ENCODE measurements at places on chromosomes 13 and 19.

DNA sequence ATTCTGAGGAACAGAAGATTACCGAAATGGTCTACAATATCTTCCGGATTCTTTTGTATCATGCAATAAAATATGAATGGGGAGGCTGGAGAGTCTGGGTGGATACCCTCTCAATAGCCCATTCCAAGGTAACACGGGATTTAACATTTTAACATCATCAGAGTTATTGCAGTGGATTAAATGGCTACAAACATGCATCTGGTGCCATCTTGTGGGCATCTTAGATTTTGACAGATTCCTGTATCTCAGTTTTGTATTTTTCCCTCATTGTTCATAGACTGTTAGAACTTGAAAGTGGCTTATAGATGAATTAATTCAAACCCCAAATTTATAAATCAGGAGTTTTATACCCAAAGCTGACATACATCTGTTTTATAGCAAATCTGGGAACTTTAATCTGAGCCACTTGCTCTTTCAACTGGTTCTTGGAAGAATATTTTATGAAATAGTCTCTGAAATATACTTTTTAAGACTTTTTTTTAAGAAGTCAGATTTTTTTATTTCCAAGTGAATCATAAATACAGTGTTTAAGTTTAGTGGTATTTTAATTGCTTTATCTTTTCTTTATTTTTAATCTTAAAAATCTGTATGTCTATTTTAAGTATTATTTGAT, 215.2 kb downstream of the NBEA start:
- peak; percentile 6 for DNase-seq

GRCh38 chr13:74098077-74098476, 36.1 kb downstream of the KLF12 start:
- no peak for DNase-seq

DNA sequence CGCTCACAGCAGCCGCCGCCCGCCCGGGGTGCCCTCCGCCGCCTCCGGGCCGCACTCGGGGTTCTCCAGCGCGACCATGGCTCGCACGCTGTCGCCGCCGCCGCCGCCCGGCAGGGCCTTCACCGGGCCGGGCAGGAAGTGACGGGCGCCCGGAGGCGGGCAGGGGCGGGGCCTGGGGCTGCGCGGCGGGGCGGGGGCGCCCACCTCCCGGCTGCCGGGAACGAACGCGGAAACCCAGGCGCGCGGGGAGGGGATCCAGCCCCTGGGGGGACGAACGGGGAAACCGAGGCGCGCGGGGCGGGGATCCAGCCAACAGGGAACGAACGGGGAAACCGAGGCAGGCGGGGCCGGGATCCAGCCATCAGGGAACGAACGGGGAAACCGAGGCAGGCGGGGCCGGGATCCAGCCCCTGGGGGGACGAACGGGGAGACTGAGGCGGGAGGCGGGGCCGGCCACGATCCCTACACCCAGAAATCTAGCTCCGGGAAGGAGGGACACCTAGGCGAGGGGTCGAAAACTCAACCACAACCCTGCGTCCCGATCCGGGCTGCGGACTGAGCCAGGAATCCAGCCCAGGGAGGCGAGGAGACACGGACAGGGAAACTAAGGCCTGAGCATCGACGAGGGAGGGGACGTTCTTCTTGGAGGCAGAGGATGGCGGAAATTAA, at the start of gene R3HDM4:
Gene R3HDM4 (minus strand): TSS at position 140 of the 669 bp plus-strand sequence. CDS start 62 bp downstream, at position 78.
- peak; percentile 78 for DNase-seq

- DNase-seq = no peak
Observed at GRCh38 chr13:50080203-50080910, 65.1 kb downstream of the KCNRG start.

GRCh38 chr19:47618771-47619170, 9.8 kb downstream of the BICRA start:
- DNase-seq = no peak

DNA sequence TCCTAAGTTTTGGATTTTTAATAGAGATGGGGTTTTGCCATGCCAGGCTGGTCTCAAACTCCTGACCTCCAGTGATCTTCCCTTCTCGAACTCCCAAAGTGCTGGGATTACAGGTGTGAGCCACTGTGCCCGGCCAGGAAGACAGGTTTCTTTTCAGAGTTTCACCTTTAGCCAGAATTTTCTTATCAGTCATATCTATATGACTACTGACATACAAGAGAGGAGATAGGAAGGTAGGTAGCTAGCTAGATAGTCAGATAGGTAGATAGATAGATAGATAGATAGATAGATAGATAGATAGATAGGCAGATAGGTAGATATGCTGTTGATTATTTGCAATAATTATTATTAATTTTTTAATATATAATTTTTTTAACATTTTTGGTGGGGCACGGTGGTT, 7.6 kb downstream of the CBLC start:
- no peak for DNase-seq

DNA sequence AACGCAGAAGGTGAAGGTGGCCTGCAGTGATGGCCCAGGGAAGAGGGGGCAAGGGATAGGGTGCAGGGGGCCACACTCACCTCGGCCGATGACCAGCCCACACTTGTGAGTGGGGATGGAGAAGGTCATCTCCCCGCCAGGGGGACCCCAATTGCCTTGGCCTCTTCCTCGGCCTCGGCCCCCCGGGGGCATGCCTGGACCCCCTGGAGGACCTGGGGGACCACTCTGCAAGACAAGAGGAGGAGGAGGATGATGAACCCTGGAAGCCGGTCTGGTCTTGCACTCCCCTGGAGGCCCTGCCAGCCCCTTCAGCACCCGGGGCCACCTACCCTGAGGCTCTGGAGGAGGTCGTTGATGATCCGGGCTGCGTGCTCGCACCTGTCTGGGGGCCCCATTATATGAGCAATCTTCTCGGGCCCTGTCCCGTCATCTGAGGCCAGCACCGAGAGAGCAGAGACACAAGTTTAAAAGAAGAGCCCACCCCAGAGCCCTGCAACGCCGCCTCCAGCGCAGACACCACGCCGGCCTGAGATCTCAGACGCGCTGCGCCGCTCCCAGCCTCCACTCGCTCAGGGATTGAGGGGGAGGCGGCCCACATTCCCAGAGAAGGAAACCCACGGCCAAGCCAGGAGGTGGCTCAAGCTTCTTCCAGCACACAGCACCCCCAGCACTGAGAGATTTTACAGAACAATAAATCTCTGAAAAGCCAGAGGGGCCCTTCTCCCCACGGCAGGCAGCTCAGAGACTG, 7.8 kb downstream of the KHSRP start:
- DNase-seq = no peak

DNA sequence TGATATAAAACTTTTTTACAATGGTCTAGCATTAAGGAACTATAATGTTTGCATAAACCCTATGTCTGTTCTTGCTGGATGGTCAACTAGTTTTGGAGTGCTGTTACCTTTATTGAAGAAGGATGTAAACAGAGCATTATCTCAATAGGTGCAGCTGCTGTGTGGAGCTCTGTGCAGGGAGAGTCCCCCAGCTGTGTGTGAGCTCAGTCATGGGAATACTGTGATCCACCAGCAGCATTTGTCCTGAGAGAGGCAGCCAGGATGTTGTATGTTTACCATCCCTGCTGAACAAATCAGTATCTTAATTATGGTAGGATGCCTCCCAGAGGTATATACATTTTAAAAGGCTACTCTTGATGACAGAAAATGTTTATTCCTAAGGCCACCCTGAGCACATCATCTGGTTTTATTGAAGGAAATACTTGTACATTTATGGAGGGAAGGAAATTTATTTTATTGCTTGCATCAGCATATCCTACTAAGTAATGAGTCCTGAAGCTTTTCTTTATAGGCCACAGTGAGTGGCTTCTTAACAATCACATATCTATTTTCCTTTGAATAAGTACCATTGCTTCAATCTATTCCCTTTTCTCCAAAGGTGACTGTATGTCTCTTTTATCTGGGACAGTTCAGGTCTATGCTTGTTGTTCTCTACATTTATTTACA, 11.7 kb downstream of the RAP2A start:
- no peak for DNase-seq

DNA sequence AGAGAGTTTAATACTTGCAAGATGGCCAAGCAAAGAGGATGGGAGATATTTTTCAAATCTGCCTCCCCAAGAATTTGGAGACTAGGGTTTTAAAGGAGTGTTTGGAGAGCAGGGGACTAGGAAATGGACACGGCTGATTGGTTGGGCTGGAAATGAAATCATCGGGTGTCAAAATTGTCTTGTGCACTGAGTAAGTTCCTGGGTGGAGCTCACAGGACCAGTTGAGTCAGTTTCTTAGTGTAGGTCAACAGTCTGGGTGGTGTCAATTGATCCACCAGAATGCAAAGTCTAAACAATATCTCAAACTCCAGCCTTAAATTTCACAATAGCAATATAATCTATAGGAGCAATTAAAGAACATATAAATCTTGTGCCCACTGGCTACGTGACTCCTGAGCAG, 23.0 kb upstream of the CEACAM4 start:
- DNase-seq = no peak

DNA sequence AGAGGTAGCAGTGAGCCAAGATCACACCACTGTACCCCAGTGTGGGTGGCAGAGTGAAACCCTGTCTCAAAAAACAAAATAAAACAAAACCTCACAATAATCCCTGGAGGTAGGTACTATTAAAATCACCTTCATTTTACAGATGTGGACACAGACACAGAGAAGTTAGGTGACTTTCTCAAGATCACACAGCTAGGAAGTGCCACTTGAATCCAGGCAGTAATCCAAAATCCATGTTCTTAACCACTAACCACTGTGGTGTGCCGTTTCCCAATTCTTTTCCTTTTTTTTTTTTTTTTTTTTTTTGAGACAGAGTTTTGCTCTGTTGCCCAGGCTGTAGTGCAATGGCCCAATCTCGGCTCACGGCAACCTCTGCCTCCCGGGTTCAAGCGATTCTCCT, 9.0 kb downstream of the PPP1R14A start:
- DNase-seq = no peak

DNA sequence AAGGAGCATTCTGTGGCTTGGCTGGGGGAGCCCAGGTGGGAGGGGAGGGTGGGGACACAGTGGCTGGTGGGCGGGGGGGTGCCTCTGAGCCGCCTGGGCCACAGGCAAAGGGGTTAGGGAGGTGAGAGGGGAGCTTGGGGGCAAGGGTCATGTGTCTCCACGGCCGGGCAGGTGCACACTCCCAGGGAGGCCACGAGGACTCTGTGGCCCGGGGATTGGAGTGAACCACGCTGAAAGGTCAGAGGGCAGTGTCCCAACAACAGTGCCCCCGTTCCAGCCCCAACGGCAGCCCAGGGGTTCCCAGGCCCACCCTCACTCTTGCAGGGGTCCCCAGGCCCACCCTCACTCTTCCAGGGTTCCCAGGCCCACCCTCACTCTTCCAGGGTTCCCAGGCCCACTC, 9.6 kb downstream of the C2CD4C start:
- no peak for DNase-seq

DNA sequence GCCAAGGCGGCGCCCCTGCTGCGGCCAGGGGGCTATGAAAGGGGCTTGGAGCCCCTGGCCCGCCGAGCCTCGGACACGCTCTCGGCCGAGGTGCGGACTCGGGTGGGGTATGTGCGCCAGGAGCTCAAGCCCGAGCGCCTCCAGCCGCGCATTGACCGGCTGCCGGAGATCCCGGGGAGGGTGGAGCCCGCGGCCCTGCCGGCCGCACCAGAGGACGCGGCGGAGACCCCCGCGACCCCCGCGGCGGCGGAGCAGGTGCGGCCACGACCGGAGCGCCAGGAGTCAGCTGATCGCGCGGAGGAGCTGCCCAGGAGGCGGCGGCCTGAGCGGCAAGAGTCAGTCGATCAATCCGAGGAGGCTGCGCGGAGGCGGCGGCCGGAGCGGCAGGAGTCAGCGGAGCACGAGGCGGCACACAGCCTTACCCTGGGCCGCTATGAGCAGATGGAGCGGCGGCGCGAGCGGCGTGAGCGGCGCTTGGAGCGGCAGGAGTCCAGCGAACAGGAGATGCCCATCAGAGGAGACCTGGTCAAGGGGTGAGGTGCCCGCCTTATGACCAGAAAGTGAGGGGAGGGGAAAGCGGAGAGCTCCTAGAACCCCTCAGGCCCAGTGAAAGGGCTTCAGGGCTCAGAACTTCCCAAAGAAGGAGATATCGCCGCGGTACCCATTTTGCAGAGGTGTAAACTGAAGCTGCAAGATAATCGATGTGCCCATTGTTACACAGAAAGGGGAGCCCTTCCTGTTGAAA, 8.8 kb upstream of the SHKBP1 start:
- DNase-seq = no peak
